Osteoblast (primary cell): ENCODE measurements at places on chromosomes 4 and X. TPM values are rescaled to one million over a fixed set of nuclear protein-coding genes. Genes with fewer than 3 reads are reported as not detected.

- no peak for DNase-seq
Measured at GRCh38 chr4:147025042-147025441, 79.4 kb upstream of the TTC29 start.

The ARMCX6 gene
- total RNA-seq, result 31.8 and 35.1 TPM in 2 replicates

- no peak for DNase-seq
Measured at GRCh38 chr4:27668001-27668400, 807.4 kb downstream of the STIM2 start.

- DNase-seq, result peak; percentile 93
Measured at GRCh38 chr4:39732728-39733127, 34.8 kb downstream of the UBE2K start.

The VEGFD gene
- total RNA-seq, result under 0.01 and 0.36 TPM in 2 replicates

DNA sequence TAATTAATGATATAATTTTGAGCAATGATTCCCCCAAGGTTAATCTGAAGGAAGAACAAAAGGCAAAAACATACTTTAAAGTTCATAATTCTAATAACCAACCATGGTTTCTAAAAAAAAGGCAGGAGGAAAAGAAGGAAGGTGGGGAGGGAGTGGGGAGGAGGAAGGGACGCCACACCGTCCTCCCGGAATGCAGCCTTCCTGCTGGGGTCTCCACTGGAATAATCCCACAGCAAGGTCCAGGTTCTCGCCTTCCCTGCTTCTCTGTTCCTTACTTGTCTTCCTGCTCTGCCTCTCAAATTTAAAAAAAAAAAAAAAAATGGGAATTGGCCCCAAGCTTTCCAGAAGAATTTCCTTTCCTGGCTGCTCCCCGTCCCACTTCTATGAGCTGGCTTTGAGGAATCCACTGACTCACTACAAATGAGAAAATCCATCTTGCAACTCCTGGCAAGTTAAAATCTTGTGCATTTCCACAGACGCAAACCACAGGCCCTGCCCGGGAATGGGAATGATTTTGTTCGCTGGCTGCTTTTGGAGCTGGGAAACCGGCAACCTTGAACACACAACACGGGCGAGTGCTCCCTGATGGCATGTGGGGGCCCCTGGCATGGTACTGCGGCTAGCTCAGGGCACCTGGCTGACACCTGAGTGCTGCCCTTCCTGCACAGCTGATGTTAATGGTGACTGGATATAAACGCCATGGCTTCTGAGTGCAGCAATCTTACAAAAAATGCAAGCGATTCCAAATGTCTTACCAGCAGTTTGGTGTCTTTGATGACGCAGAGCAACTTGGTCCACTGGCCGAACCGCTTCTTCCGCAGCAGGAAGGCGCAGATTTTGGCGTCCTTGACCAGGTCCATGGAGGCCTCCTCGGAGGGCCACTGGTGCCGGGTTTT, 97.0 kb downstream of the AFAP1 start:
- DNase-seq, result peak; percentile 92

- no peak for DNase-seq
Measured at GRCh38 chr4:47525154-47525819, 40.2 kb downstream of the ATP10D start.

DNA sequence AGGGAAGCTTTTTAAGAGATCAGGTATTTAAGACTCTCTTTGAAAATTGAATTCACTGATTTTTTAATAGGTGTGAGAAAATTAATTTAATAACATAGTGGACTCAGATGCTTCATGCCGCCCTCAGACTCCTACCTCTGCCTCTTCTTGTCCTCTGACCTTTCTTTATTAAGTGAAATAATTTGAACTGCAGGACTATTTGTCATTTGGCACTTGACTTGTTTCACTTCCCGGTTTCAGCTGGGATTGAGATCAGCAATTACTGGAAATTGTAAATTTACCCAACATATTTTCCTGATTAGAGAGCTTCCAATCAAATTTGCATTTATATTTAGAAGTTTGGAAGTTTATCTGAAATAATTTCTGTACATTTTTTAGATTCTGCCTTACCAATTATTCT, 116.8 kb downstream of the CBR4 start:
- no peak for DNase-seq

- no peak for DNase-seq
Measured at GRCh38 chrX:51825436-51825835, 68.0 kb upstream of the MAGED1 start.

- no peak for DNase-seq
Measured at GRCh38 chr4:63578383-63578782, 830.9 kb downstream of the TECRL start.

GRCh38 chr4:100280807-100281206, 90.5 kb upstream of the DDIT4L start:
- DNase-seq, result no peak

- no peak for DNase-seq
Measured at GRCh38 chr4:83054928-83055327, 19.9 kb downstream of the COPS4 start.

DNA sequence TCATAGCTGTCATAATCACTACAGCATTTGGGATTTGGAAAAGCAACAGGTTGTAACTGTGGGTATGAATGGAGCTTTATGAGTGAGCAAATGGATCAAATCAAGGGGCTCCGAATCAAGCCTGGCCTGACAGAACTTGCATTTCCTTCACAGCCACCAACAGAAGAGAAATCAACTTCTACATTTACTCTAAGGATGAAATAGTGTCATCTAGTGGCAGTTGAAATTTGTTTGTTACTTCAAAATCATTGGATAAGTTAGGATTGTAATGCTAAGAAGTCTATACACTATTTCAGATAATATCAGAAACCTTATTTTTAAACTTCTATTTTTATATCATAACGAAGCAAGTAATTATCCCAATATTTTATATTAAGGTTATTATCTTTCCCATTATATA, 10.7 kb upstream of the WDR17 start:
- no peak for DNase-seq

- no peak for DNase-seq
Measured at GRCh38 chr4:176186067-176186466, 9.3 kb downstream of the SPATA4 start.

GRCh38 chrX:72079607-72080006, 52.1 kb downstream of the RTL5 start:
- no peak for DNase-seq

The ZNF827 gene
- 16.3 and 20.0 TPM in 2 replicates for total RNA-seq

- no peak for DNase-seq
Measured at GRCh38 chr4:32455231-32455630, 1735.1 kb downstream of the PCDH7 start.

GRCh38 chrX:55135171-55135570, 46.4 kb downstream of the PAGE2 start:
- DNase-seq, result no peak

DNA sequence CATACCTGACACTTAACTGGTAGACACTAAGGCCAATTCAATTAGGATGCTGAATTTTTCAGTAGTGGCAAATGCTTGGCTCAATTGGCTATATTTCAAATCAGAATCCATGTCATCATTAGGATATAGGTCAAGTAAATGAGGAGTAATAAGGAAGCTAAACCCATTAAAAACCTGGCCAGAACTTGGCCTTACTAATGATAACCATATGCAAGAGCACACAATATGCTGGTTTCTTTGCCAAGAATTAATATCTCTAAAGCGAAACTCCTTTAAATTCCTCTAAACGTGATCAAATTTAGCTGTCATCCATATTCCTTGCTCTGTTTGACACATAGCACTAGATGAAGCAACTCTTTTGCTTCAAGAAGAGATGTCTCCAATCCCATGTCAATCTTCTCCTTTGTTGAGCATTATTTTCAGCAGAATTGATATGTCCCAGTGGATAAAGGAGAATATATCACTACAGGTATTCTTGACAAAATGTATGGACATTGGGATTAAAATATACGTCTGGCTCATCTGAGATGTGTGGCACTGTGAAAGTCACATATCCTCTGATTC, 206.1 kb upstream of the ANKRD50 start:
- DNase-seq, result no peak

DNA sequence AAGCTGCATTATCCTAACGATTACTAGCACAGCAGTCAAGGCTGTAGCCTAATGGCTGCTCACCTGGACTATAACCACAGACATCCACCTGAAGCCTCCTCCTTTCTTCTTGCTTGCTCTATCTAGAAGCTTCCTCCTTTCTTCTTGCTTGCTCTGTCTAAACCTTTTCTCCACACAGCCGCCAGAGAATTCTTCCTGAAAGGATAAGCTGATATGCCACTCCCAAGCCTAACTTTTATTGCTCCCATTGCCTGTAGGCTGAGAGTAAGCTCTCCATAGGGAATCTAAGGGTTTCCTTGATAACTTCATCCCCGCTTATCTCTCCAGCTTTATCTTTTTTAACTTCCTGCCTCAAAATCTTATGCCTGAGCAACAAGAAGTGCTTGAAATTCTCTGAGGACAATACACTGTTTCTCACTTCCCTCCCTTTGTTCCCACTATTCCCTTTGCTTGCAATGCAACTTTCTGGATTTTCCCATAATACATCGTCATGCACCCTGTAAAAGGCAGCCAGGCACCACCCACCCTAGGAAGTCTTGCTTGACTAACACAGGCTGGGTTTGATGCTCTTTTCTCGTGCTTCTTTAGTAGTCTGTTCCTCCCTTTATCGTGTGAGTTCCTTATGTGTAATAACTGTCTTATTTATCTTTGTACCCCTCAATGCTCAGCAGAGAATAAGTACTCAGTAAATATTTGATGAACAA, 1.4 kb upstream of the LRIT3 start:
- no peak for DNase-seq

GRCh38 chr4:103994059-103994458, 274.3 kb upstream of the TACR3 start:
- DNase-seq, result no peak

DNA sequence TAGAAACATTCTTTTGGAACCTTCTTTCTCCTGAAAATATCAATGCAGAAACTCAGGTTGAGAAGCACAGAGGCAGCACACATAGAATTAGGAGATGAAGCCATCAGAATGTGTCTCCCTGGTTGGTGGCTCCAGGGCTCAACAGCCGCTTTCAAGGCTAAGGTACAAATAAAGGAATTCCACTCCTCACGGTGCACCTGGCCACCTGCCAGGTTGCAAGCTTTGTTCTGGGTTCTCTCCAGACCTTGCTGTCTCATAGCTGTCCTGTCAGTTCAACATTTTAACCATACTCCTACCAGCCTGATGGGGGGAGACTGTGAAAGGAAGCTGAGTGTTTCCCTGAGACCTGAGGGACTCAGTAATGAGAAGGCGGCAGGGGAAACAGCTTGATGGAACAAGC, 96.3 kb upstream of the HPF1 start:
- no peak for DNase-seq

DNA sequence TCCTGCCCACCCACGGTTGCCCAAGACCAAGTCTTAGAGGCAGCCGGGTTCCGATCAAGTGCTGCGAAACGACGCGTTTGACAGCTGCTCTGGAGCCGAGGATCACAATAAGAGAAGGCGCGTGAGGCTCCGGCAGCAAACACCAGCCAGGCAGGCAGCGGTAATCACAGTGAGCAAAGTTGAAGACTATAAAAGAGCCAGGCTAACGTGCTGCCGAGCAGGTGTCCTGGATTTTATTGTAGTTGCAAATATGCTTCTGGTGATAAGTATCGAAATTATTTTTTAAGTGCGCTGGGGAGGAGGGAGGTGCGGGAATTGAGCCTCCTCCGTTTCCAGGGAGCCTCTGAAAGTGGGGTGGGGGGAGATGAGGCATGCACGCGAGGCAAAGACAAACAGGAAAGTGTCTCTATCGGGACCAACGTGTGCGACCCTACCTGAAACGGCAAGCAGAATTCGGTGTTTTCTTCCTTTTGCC, 590 bp downstream of the GABRA2 start:
- DNase-seq, result peak; percentile 62

The MAGEA9B gene
- total RNA-seq, result not detected in 2 replicates

The PAK3 gene
- 1.4 and 2.4 TPM in 2 replicates for total RNA-seq

DNA sequence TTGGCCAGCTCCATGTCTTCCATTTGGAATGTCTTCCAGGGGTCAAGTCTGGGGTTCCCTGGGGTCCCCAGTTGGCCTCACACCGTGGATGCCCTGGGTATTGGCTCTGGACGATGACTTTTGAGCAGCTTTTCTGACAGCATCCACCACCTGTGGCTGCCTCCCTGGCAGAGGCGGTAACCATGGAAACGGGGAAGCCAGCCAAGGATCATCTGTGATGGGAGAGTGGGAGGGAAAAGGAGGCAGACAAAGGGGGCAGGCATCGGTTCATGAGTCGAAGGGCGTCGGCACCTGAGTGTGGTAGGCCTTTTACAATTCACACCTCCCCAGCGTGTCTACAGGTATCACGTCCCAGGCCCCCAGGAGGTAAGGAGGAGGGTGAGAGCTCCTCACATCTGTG, 152.2 kb downstream of the ASMT start:
- DNase-seq, result no peak

The IRF2 gene
- 43.0 and 43.8 TPM in 2 replicates for total RNA-seq

The SLC49A3 gene
- total RNA-seq, result 11.6 and 13.6 TPM in 2 replicates

- no peak for DNase-seq
Measured at GRCh38 chrX:80229626-80230025, 190.6 kb upstream of the TENT5D start.

- no peak for DNase-seq
Measured at GRCh38 chr4:7947927-7948326, 8.3 kb upstream of the AFAP1 start.

- DNase-seq, result peak; percentile 27
Measured at GRCh38 chrX:110341189-110342035, 17.2 kb upstream of the RTL9 start.

DNA sequence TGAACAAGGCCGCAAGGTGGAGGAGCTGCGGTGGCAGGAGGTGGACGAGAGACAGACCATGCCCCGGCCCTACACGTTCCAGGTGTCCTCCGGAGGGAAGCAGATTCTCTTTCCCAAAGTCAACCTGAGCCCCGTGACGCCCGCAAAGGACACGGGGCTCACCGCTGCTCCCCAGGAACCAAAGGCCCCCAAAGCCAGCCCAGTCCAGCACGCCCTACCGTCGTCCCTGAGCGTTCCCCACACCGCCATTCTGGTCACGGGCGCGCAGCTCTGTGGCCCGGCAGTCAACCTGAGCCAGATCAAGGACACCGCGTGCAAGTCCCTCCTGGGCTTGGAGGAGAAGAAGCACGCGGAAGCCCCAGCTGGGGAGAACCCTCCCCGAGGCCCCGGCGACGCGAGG, 72.2 kb downstream of the AASDH start:
- no peak for DNase-seq

GRCh38 chr4:54784161-54784671, 126.5 kb downstream of the KIT start:
- peak; percentile 36 for DNase-seq

The NHSL2 gene
- 1.1 and 1.8 TPM in 2 replicates for total RNA-seq

The MTNR1A gene
- total RNA-seq, result not detected in 2 replicates

The OTUD6A gene
- total RNA-seq, result not detected in 2 replicates

DNA sequence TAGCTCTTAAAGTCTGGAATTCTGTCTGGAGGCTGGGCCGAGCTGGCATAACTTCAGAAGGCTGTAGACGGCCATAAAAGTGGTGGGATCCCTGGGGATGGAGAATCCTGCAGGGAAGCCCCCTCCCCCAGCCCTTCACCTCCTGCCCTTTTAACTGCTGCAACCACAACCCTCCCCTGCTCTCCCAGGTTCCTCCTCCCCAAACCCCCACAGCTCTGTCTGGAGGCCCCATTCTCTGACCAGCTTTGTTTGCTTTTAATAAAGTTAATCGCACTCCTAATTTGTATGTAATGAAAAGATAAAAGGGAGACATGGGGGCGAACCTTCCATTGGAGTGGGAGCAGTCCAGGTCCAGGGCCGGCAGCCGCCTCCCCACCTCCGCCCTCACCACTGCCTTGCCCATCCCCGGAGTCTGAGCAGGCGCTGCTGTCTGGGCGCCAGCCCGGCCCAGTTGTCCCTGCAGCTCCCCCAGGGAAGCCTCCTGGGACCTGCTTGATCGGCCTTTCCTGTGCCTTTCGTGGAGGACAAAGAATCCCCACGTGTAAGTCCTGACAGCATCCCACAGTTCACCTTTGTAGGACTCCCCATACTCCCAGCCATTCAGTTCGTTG, 84.3 kb downstream of the PJA1 start:
- DNase-seq, result no peak

- peak; percentile 11 for DNase-seq
Measured at GRCh38 chrX:109974906-109975655, 27.8 kb upstream of the TMEM164 start.
